ENCODE measurements at places on chromosomes 6 and 20. TPM values are rescaled to one million over a fixed set of nuclear protein-coding genes. Genes with fewer than 3 reads are reported as not detected.

GRCh38 chr20:36102809-36103596 is 51.5 kb upstream of the EPB41L1 start:
- no peak overlapping the region for H3K27ac ChIP-seq
- H3K36me3 ChIP-seq: peaks cover 11% of the 10 kb centered on the region
- no peak overlapping the region for H3K4me3 ChIP-seq
- peaks cover 11% of the 10 kb centered on the region for H3K4me1 ChIP-seq
- no peak for DNase-seq
- H3K27me3 ChIP-seq: no peaks in the 10 kb centered on the region

DNA sequence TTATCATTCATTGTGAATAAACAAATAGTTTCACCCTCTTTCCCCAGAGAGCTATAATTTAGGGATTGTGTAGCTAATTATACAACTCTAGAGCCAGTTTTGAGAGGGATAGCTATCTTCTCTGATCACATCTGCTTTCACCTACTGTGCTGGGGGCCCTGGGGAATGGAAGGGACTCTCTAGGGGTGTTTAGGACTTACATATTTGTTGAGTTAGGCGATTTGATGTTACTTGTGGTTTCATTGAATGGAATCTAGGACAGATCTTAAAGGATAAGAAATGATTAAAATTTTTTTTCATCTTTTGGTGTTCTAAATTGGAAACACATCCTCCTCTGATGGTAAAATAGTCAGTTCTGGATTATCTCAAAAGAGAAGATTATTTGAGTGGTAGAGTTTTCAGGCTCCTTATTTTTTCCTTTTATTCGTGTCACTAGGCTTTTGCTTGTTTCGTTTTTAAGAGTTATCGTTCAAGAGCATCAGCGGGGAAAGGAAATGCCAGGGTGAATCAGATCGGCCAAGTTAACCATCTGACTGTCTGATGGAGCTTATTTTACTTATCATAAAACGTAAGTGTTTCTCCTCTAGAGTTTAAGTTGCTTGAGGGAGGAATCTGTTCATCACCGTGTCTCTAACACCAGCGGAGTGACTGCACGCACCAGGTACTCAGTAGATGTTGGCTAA is 236.7 kb downstream of the FARS2 start:
- H3K27me3 ChIP-seq: no peaks in the 10 kb centered on the region
- H3K4me3 ChIP-seq: no peak overlapping the region
- peak; percentile 56 for DNase-seq
- H3K4me1 ChIP-seq: peaks cover 10% of the 10 kb centered on the region
- no peak overlapping the region for H3K27ac ChIP-seq
- no peaks in the 10 kb centered on the region for H3K36me3 ChIP-seq

DNA sequence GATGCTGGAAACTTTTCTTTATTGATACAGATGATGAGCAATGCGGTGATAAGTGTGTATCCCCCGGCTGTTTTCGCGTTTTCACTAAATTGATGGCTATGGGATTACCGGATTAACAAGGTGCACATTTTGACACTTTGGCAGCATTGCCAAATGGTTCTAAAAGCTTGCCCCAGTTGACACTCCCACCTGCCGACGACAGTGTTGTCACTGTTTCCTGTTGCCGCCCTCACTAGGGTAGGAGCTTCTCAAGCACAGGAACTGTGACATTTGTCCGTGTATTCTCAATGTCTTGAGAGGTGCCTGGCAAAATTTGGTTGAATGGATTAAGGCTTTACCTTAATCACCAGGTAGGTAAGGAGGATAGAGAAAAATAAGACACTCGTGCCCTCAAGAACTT is 9.8 kb upstream of the MAPK13 start:
- no peaks in the 10 kb centered on the region for H3K27me3 ChIP-seq
- no peak overlapping the region for H3K4me3 ChIP-seq
- H3K4me1 ChIP-seq: peaks cover 6% of the 10 kb centered on the region
- H3K36me3 ChIP-seq: no peaks in the 10 kb centered on the region

GRCh38 chr6:118813775-118814174 is 80.2 kb upstream of the ASF1A start:
- DNase-seq: no peak
- H3K4me3 ChIP-seq: no peak overlapping the region
- no peaks in the 10 kb centered on the region for H3K27me3 ChIP-seq
- peaks cover 7% of the 10 kb centered on the region for H3K36me3 ChIP-seq
- no peaks in the 10 kb centered on the region for H3K4me1 ChIP-seq

DNA sequence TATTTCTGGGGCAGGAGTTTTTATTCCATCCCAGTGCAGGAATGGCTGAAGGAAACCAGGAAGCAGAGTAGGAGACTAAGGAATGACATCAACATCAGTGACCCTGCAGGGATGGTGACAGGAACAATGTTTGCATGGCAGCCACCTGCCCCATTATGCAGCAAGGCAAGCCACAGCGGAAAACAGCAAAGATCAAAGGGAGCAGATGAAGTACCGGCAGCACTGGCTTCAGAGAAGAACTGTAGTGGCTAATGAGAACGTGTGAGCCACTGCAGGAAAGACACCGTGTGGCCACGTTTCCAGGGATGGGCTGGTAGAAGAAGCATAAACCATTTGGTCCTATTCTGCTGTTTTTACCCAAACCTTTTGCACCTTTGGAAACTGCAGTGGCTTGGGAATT is 52.9 kb upstream of the TAB2 start:
- H3K27ac ChIP-seq: no peak overlapping the region
- no peaks in the 10 kb centered on the region for H3K27me3 ChIP-seq
- no peak for DNase-seq
- H3K36me3 ChIP-seq: no peaks in the 10 kb centered on the region
- no peaks in the 10 kb centered on the region for H3K4me1 ChIP-seq

PDE10A gene
- total RNA-seq: 28.2 TPM

Measured in spinal cord (tissue), 10 donors.